OCI-LY7 (cell line): ENCODE measurements at places on chromosomes 2 and 18.

DNA sequence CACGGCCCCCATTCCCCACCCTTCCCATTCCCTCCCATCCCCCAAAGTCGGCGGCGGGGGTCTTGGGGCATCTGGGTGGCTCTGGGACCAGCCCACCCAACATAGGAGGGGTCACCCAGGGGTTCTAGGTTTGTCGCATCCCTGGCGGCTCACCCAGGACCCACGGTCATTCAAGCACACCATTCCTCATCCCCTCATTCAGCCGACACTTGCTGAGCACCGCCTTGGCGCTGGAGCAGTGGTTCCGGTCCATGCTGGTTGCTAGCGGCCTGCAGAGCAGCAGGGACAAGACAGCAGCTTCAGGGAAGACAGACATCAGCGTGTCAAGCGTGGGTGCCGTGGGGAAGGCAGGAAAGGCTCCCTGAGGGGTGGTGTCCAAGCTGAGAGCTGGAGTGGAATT is 50.5 kb upstream of the OTOS start:
- no peak for DNase-seq

- no peak for DNase-seq
These were observed 38.9 kb downstream of the SETBP1 start for GRCh38 chr18:44719519-44720060.

GRCh38 chr18:45343365-45343764 is 271.9 kb upstream of the SLC14A2 start:
- DNase-seq: no peak

- peak; percentile 46 for DNase-seq
These were observed 89.0 kb downstream of the MARCHF4 start for GRCh38 chr2:216283038-216283900.

DNA sequence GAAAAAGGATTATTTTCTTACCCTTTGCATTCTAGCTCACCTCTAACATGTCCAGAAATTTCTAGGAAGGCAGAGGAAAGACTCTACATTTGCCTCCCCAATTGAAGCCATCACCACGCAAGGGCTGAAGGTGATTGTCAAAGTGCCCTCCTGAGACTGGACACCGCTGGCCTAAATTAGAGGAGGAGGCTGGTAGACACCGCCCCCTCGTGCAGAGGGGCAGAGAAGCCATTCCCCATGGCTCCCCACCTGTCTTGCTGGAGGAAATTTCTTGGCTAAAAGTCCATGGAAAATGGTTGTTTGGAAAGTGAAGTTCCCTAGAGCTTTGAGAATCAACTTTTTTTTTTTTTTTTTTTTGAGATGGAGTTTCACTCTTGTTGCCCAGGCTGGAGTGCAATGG is 31.3 kb upstream of the CREB1 start:
- DNase-seq: no peak

DNA sequence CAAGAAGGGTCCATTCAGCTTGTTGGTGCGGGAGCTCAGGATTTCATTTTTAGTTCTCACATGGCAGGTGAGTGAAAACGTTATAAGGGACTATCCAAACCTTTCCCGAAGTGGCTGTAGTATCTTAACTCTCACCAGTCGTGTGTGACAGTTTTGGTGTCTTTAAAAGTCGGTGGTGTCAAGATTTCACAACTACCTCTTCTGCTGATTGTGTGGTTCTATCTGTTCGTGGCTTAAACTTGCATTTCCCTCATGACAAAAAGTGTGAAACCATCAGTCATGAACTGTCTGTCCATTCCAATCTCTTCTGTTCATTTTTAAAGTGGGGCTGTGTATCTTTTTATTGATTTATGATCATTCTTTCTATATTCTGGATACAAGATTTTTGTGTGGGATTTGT is 3.8 kb upstream of the AQP12B start:
- no peak for DNase-seq

- no peak for DNase-seq
These were observed 98.1 kb downstream of the LRRC30 start for GRCh38 chr18:7329016-7329415.

DNA sequence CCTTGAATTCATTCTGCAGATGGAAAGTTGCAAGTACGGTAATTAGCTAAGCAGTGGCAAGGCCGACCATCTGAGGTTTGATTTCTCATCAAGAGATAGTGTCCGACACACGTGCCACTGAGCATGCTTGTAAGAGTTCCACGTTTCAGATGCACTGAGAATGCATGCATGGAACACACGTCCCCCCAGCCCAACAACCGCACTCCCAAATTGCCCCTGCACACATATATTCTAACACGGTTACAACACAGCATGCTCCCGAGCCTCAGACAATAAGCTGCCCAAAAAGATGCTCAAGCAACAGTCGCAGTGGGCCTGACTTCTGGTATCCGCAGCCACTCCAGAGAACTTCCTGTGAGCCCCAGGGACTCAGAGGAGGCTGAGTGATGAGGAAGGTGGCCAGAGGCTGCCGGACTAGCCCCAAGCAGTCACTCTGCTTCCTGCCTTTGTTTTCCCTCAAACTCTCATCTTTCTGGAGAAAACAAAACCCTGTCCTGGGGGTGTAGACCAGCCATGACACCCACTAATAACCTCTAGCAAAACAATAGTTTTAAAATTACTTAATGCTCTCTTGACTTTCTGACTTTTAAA is 204.0 kb downstream of the TGIF1 start:
- no peak for DNase-seq

GRCh38 chr18:33459612-33460011 is 19.1 kb upstream of the CCDC178 start:
- no peak for DNase-seq

DNA sequence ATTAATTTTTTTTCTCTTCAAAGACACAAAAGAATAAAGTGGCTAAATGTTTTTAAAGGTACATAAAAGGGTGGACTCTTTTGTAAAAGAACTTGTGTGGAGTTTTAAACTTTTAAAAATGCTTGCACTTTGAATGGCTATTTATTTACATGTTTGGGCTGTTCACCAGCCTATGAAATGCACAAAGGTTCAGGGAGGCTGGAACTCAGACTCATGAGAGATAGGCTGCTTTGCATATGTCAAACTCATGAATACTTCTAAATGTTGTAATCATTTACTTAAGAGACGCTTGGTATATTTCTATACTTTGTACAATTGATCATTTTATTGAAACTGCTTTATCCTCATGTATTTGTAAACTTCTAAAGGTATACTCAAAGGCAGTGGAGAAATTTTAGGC is 79.9 kb downstream of the ZEB2 start:
- no peak for DNase-seq

- no peak for DNase-seq
These were observed 514.2 kb downstream of the PTPRM start for GRCh38 chr18:8081267-8081666.

DNA sequence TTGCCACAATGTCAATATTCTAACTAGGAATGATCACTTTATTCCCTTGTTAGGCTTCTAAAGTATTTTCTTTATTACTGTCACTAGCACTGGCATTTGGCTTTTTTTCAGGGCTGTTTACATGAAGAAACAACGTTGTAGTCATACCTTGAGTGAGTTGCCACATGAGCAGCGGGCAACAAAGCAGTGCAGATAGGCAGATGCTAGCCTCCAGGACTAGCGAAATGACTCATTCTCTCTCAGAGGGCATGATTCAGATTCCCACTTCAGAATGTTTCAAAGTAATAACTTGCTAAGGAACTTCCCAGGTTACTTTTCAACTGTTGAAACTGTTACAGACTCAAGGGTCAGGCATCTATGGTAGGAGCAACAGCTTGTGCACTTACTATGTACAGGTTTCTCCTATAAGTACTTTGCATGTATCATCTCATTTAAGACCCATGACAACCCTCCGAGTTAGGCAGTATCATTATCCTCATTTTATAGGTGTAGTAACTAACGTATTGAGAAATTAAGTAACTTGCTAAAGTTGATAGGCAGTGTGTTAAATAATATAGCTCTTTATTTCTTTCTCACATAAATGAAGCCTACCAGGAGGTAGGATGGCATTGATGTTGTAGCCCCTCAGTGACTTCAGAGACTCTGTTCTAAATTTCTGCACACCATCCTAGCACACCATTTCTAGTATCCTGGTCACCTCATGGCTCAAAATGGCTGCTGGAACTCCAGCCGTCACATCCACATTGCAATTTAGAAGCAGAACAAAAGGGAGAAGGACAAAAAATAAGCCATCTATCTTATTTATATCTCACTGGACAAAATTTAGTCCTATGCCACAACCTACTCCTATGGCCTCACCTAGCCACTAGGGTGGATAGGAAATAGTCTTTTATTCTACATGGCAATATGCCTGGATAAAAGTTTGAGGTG is 83.3 kb downstream of the ICOS start:
- DNase-seq: no peak

GRCh38 chr2:226155093-226155875 is 644.3 kb downstream of the IRS1 start:
- DNase-seq: no peak

GRCh38 chr2:46510598-46511177 is 31.3 kb downstream of the TMEM247 start:
- no peak for DNase-seq

GRCh38 chr2:40507432-40507831 is 55.5 kb upstream of the SLC8A1 start:
- DNase-seq: peak; percentile 55

DNA sequence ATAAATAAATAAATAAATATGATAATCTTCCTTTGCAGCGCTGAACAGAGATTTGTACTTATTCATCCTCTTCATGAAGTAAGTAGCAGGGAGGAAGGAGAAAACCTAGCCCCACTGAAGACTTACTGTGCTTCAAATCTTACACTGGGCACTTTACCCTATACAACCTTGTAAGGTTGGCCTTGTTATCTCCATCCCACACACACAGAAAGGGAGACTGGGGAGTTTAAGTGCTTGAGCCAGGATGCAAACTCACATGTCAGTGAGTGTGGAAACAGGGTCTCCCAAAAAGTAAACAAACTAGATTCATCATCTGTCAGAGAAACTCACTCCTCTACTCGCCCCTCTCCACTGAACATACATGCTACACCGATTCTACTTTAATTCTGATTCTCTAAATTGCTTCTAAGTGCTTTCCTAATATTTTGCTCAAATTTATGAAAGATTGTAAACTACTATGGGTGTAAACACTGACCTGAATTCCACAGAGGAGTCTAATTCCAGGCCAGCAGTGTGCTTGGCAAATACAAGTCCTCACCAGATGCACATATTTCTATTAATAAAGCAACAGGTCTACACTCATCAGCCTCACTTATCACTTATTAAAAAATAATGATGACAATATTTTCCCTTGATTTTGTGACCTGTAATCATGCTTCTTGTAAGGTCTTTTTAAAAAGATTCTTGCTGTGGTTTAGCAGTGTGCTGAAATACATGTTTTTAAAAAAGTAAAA is 155.5 kb downstream of the TCF4 start:
- no peak for DNase-seq

DNA sequence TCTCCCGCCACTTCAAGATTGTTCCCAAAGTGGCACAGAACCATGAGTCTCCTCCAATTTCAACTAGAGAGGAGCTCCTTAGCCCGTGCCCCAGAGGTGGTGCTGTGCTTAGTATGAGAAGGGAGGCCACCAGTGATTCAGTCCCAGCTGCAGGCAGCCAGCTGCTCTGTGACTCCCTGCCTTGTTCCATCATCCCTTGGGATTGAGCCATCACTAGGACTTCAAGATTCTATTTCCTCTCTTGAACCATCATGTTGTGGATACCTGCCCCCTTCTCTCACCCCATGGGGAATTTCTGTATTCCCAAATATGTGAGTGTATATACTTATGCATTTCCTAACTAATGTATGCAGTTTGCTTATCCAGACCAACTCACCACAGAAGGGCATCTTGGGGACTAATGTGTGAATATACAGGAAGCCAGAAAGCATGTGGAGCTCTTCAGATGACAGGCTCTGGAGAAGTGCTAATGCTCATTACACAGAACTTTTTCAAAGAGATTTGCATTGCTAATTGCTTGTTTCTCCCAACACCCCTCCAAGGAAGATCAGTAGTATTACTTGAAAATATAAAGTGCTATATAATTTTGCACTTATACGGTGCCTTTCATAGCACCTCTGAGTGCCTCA is 111.0 kb upstream of the MAP3K20 start:
- no peak for DNase-seq

GRCh38 chr2:66080127-66080526 is 354.8 kb upstream of the MEIS1 start:
- no peak for DNase-seq

GRCh38 chr2:81283081-81283480 is 978.5 kb upstream of the LRRTM1 start:
- DNase-seq: no peak

GRCh38 chr2:109419960-109420370 is 193.8 kb downstream of the SEPTIN10 start:
- DNase-seq: no peak

DNA sequence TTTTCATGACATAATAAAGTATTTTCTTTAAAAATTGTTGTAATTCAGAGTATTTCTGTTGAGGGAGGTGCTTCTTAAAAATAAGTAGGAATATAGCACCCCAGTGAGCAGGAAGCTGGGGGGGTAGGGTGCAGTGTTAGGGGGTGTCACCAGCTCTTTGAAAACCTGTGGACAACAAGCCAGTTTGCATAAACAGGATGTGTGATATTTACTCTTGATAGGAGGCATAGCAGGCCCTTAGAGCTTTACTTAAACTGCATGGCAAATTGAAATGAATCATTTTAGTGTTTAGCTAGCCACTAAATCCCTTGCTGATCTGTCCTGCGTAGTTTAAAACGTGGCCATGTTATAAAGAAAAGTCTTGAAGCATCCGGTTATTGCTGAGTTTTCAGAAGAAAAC is 8.4 kb downstream of the TGIF1 start:
- DNase-seq: no peak

- DNase-seq: no peak
These were observed 67.3 kb downstream of the APOB start for GRCh38 chr2:20976527-20976926.

DNA sequence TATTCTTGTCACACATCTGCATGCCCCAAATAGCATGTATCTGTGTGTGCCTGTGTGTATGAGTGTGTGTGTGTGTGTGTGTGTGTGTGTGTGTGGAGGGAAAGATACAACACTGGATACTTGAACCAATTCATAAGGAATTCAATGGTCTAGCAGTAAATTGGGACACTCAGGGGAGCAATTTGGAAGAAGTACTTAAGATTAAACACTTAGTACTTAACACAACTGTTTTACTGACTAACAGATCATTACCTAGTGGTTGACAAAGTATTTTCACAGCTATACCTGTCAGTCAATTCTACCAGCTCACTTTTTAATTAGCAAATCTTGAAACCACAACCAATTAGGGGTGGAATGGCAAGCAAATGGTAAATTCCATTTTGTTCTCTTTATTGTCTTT is 1024.1 kb downstream of the TMEM182 start:
- DNase-seq: no peak

- no peak for DNase-seq
These were observed 43.0 kb downstream of the CAPN13 start for GRCh38 chr2:30764021-30764800.

DNA sequence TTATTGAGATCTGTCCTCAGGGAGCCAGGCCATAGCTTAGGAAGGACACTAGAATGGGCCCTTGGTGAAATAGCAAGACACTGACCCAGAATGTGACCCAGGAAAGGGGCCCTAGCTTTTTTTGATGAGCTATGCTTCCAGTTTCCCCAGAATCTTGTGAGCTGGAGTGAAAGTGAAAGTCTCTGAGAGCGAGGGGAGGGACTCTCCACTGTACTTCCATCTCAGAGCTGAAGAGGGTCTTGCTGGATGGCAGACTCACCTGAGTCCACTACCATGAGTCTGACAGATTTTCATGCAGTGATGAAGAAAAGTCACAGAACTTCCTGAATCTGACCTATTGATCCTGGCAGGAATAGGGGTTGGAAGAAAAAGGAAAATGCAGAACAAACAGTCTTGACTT is 3.1 kb downstream of the ARHGAP25 start:
- peak; percentile 65 for DNase-seq
